ENCODE measurements at places on chromosomes 5 and 9. TPM values are rescaled to one million over a fixed set of nuclear protein-coding genes. Genes with fewer than 3 reads are reported as not detected.

GRCh38 chr9:137486141-137486490 lies 27.0 kb upstream of the NSMF start:
- no peak for DNase-seq

- DNase-seq = no peak
Observed at GRCh38 chr9:35690294-35690613, 529 bp upstream of the TPM2 start.

DNA sequence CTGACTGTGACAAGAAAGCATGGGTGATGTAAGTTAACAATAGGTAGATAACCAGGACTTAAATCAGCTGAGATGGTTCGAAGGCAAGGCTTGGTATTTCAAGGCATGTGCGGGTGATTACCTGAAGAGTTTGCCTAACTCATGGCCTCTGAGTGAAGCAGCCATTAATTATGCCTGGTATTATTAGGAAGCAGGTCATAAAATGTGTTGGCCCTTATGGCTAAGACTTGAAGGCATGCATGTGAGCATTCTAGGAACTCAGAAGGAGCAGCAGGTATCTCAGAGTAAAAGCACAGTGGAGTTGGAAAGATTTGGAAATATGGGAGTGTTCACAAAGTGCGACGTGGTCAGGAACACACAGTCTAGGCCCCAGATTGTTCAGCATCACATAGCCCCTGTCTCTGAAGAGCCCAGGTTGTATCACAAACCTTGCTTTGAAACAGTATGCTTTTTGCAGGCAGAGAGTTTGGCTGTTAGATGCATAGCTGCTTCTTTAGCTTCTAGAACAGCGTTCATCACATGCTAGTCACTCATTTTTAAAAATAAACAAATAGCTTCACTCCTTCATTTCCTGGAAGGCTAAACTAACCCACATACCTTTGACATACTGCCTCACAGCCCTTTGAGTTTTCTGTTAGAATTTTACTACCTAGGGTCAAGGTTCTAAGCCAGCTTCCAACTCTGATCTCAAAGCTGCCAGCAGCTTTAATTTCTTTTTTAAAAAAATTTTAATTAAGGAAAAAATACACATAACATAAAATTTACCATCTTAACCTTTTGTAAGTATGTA lies 2.1 kb downstream of the HEXB start:
- no peak for DNase-seq

- no peak for DNase-seq
Observed at GRCh38 chr5:87340716-87341115, 72.0 kb downstream of the CCNH start.

- DNase-seq = no peak
Observed at GRCh38 chr5:95835682-95836385, 13.3 kb upstream of the GLRX start.

GRCh38 chr9:117145811-117146490 lies 268.9 kb downstream of the ASTN2 start:
- DNase-seq = no peak

- DNase-seq = no peak
Observed at GRCh38 chr9:69986970-69987369, 56.7 kb upstream of the MAMDC2 start.

DNA sequence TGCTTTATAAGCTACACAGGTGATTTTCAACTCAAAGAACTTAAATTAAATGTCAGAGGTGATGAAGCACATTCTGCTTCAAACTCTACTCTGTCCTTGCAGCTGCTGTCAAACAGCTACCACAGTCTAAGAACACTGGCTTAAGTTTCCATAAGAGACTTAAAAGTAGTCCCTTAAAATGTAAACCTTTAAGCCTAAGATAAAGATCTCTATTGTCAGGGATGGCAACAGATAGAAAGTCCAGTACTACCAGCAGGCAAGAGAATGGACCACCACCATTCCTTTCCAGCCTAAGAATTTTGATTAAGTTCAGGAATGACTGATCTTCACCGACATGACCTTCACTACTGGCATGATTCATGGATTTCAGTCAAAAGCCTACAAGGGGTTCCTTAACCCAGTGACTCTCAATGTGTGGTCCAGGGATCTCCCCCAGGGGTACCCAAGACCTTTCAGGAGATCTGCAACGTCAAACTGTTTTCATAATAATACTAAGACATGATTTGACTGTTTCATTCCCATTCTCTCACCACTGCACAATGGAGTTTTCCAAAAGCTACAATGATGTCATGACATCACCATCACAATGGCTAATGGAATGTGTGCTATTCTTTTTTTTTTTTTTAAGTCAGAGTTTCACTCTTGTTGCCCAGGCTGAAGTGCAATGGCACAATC lies 41.1 kb upstream of the PLPP6 start:
- no peak for DNase-seq

- no peak for DNase-seq
Observed at GRCh38 chr5:181121675-181122561, 9.1 kb downstream of the OR2V1 start.

DNA sequence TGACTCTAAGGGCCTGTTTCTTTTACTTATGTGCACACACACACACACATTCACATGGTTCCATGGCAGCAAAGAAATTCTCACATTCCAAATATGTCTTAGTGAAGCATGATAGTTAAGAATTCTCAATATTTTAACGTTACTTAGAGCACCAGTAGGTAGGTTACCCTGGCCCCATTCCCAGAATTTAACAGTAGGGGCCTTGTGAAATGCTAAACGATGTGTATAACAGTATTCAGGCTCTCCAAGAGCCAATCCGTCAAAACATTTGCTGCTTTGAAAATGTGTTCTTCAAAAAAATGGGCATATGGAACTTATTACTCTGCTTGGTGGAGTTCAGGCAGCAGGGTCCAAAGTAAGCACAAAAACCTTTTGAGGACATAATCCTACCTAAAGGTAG lies 93.7 kb upstream of the DAB2 start:
- DNase-seq = no peak

- peak; percentile 73 for DNase-seq
Observed at GRCh38 chr9:137445275-137445807, 4.2 kb upstream of the ENTPD8 start.

DNA sequence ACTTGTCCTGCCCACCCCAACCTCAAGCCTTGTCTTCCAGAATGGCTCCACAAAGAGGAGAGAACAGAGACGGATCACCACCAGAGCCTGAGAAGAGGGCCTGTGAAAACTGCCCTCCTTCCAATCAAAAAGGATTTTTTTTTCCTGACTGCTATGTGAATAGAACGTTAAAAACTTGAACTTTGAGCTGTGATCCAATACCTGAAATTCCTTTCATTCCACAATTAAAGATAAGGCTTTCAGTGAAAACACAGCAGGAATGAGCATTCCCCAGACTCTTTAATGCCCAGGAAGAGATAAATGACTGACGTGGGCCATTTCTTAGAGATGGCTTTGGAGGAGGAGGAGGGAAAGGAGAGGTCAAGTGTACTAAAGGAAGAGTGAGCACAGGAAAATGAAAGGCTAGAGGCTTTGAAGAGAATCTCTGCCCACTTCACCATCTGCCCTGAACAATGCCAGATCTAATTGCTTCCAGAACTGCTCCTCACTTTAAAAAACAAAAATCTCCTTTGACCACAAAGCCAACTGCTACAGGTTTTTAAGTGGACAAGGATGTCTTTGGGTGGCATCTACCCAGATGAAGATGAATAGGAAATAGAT lies 177.9 kb upstream of the MAP3K1 start:
- DNase-seq = no peak

DNA sequence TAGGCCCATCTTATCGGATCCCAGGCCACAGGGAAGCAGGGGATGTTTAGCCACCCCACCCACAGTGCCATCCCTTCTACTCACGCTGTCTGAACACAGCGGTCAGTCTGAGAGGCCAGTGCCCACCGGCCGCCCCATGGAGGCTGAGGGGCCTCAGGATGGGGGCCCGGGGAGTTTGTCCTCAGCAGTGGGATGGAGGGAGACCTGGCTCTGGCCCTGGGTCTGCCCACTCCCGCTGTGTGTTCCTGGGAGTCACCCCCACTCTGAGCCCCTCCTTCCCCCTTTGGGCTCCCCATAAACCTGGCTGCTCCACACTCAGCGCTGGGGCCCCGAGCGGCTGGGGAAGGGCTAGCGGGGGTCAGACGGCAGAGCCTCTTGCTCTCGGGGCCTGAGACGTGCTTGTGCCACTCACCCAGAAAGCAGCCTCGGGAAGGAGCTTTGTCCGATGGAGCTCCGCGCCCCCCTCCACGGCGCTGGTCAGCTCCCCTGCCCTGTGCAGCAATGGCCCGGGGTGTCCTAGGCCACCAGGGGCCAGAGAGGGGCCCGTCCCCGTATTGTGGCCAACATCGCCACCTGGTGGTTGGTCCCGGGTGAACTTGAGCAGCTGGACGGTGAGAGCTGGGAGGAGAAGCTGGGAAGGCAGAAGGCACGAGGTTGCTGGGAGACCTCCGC lies 10.9 kb upstream of the LAMC3 start:
- no peak for DNase-seq

GRCh38 chr9:94645901-94646300 lies 6.6 kb upstream of the FBP1 start:
- DNase-seq = no peak

DNA sequence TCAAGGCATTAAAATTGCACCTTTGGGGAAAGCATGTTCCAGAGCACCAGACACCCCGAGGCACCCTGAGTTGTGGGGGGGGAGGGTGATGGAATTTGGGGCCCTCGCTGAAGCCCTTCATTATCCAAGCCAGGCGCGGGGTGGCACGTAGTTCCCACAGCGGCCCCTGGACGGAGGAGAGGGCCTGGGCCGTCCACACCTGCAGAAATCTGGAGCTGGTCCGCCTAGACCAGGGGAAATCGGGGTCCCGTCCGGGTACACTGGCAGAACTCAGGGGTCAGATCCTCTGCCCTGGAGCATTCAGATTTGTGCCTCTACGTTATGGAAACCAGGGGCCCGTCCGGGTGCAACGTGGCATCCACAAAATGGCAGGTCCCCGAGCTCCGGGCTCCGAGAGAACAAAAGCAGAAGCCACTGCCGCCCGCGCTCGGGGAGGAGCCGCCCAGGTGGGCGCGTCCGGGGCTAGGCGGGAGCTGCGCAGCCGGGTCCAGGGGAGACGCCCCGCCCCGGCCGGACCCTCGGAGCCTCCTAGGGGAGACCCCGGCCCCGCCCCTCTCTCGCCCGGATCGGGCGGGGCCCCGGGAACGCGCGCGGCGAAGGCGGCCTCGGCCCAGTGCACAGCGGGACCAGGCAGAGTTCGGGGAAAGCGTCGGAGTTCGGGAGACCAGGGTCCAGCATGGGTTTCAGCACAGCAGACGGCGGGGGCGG lies at the start of gene PLEKHG4B:
TSS of gene PLEKHG4B (plus strand) at position 613 of the 708 bp plus-strand sequence. CDS start at position 677, 64 bp downstream.
- DNase-seq = no peak

- no peak for DNase-seq
Observed at GRCh38 chr5:104512063-104512825, 949.7 kb upstream of the NUDT12 start.

DNA sequence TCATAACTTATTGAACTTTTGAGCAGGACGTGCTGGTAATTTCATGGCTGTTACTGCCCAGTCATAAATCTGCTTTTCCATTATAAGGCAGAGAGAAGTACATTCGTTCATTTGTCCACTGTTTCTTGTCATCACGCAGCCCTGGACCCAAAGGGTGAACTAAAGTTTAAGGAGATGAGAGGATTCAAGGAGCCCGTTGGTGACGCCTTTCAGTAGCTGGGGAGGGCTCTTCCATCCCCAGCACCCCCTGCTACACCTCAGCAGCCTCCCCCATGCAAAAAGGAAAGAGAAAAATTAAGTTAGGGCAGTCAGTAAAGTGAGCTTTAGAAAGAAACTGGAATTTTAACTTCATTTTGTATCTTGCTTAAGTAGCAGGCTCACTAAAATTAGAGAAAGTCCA lies 2.9 kb downstream of the FOXE1 start:
- DNase-seq = no peak

GRCh38 chr5:154330097-154330667 lies 115.6 kb upstream of the SAP30L start:
- DNase-seq = no peak

GRCh38 chr5:57700484-57700883 lies 217.9 kb upstream of the ACTBL2 start:
- DNase-seq = no peak

- DNase-seq = no peak
Observed at GRCh38 chr9:69466151-69466550, 141.1 kb downstream of the ENTREP1 start.

GRCh38 chr5:32272746-32273145 lies 40.0 kb downstream of the MTMR12 start:
- DNase-seq = no peak

- no peak for DNase-seq
Observed at GRCh38 chr5:93884254-93884653, 142.9 kb upstream of the POU5F2 start.

- no peak for DNase-seq
Observed at GRCh38 chr5:172860520-172861443, 26.7 kb downstream of the ERGIC1 start.

DNA sequence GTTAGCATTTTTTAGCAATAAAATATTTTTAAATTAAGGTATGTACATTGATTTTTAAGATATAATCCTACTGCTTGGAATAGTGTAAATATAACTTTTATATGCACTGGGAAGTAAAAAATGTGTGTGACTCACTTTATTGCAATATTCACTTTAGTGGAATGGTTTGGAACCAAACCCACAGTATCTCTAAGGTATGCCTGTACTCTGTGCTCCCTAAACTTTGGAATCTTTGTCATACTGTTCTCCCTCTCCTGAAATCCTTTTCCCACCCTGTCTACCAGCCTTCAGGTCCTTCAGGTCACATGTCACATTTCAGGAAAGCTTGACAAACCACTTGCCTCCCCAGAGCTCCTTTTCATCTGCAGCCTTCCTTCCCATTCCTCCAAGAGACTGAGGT lies 308.7 kb downstream of the SPOCK1 start:
- DNase-seq = no peak

- DNase-seq = no peak
Observed at GRCh38 chr9:106039151-106039935, 345.0 kb downstream of the TMEM38B start.

DNA sequence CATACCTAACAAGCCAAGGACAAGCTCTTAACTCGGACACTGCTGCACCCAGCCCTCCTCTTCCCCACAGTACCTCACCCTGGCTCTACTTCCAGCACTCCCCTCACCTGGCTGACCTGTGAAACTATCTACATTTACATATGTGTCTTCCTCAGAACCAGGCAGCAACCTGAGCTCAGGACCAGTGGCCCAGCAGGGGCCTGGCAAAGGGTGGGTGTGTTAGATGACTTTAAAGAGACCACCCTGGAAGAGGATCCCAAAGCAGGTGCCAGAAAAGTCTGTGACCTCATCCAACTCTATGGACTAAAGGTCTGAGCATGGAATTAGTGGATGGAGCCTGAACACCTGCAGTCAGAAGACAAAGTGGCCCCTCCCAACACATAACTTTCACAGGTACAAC lies 400.9 kb downstream of the SPOCK1 start:
- no peak for DNase-seq

The BTNL8 gene
- total RNA-seq = not detected

The PNPLA7 gene
- 6.1 TPM for total RNA-seq

The TRIP13 gene
- total RNA-seq = 3.5 TPM

The OCLN gene
- total RNA-seq = 1.9 TPM

The SH3GLB2 gene
- 60.4 TPM for total RNA-seq

The SPINK4 gene
- total RNA-seq = not detected

The TMEM252 gene
- total RNA-seq = not detected

The SLC6A3 gene
- total RNA-seq = 1.4 TPM

The FAM200C gene
- 0.66 TPM for total RNA-seq

The PCDHGA9 gene
- 1.1 TPM for total RNA-seq

The GDNF gene
- total RNA-seq = not detected

The PCDHB10 gene
- total RNA-seq = 0.07 TPM

The IRX4 gene
- total RNA-seq = not detected

The RGP1 gene
- total RNA-seq = 25.4 TPM

The PAIP1 gene
- total RNA-seq = 38.3 TPM
